ENCODE measurements at places on chromosomes 1 and 21. TPM values are rescaled to one million over a fixed set of nuclear protein-coding genes. Genes with fewer than 3 reads are reported as not detected.
A peak's percentile ranks its signal among the peaks of the same experiment; 100 is the strongest.

Gene TBX15
- not detected for total RNA-seq

Gene POU2F1
- 3.4 TPM for total RNA-seq

Gene FNDC10
- total RNA-seq: 0.28 TPM

Gene ETV3L
- not detected for total RNA-seq

Gene AMY1A
- not detected for total RNA-seq

Gene CCDC185
- not detected for total RNA-seq

GRCh38 chr1:45473302-45473701 is 17.7 kb downstream of the TESK2 start:
- no peaks in the 10 kb centered on the region for H3K27me3 ChIP-seq
- no peak for DNase-seq
- H3K27ac ChIP-seq: no peak overlapping the region
- no peaks in the 10 kb centered on the region for H3K36me3 ChIP-seq
- H3K4me1 ChIP-seq: no peaks in the 10 kb centered on the region
- H3K4me3 ChIP-seq: no peak overlapping the region

DNA sequence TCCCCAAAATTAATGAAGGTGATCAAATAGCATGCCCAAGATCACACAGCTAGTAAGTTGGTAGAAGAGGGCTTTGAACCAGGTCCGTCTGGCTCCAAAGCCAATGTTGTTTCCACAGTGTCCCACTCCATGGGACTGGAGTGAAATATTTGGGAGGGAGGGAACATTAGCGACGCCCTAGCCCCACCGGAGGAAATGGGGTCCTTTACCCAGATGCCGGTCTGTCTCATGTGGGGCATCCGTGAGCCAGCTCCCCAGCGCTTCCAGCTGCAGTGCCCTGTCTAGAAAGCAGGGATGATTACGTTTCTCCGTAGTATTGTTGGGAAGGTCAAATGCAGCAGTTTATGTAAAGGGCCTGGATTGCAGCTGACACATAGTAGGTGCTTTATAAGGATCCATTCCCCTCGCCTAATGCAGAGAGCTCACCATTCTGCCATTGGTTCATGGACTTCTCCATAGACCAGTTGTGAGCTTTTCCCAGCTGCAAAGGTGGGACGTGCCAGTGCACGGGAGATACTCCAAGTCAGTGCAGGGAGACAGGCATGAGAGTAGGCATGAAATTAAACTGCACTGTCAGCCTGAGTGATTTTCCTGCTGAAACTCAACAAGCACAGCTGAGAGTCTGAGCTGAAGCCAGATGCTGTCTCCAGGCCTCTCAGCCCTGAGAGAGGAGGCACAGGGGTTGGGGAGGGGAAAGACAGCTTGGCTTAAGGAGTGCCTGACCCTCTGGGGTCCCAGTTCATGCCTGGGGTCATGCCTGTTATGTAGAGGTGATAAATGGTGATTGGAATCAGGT is 24.7 kb downstream of the QSOX1 start:
- peaks cover 89% of the 10 kb centered on the region for H3K36me3 ChIP-seq
- DNase-seq: no peak
- no peaks in the 10 kb centered on the region for H3K27me3 ChIP-seq
- no peak overlapping the region for H3K27ac ChIP-seq

DNA sequence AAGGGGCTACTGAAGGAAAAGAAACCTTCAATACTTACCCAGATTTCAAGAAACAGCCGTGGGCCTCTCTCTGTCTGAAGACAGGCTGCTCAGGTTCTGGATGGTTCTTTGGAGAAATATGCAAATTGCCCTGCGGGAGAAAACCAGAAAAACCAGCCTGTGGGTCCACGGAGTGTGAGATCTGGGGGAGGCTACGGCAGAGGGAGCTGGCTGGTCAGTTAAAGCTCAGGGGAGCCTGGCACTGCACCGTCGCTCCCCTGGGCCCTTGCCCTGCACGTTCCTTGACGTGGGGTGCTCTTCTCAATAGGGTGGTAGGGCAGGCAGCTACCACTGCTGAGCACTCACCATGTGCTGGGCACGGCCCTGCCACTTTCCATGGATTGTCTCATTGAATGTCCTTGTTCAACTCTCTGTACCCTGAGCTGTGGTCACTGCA is 12.7 kb downstream of the TMCO4 start:
- peaks cover 22% of the 10 kb centered on the region for H3K36me3 ChIP-seq
- no peak overlapping the region for H3K27ac ChIP-seq
- H3K27me3 ChIP-seq: no peaks in the 10 kb centered on the region
- no peak for DNase-seq

DNA sequence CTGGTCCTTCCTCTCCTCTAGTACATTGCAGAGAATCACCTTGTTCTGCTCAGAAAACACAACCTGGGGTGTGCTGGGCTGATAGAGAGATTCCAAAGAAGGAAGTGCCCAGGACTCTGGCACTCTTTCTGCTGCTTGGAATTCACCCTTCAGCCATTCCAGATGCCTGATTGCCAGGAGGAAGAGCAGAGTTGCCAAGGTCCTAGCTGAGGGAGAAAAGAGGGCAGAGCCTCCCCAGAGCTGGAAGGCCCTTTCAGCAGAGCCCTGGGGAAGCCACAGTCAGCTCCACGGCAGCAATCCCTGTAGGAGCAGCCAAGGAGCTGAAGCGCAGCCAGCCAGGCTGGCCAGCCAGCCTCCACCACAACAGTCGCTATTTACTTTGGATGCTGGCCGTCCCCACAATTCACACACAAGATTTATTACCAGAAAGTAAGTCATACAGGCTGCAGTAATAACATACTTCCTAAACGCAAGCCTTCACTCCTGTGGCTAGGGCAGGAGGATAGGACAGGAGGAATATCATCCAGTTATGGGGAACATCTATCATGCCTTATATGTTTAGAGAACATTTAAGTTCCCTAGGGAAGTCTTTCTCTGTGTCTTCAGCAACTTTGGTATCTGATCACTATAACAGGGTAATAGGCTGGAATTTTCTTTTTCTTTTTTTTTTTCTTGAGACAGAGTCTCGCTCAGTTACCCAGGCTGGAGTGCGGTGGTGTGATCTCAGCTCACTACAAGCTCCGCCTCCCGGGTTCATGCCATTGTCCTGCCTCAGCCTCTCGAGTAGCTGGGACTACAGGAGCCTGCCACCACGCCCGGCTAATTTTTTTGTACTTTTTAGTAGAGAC is 36.6 kb upstream of the SLC44A3 start:
- H3K27me3 ChIP-seq: peaks cover 11% of the 10 kb centered on the region
- peaks cover 10% of the 10 kb centered on the region for H3K4me1 ChIP-seq
- H3K36me3 ChIP-seq: no peaks in the 10 kb centered on the region
- peak overlapping the region; percentile 73 for H3K27ac ChIP-seq

DNA sequence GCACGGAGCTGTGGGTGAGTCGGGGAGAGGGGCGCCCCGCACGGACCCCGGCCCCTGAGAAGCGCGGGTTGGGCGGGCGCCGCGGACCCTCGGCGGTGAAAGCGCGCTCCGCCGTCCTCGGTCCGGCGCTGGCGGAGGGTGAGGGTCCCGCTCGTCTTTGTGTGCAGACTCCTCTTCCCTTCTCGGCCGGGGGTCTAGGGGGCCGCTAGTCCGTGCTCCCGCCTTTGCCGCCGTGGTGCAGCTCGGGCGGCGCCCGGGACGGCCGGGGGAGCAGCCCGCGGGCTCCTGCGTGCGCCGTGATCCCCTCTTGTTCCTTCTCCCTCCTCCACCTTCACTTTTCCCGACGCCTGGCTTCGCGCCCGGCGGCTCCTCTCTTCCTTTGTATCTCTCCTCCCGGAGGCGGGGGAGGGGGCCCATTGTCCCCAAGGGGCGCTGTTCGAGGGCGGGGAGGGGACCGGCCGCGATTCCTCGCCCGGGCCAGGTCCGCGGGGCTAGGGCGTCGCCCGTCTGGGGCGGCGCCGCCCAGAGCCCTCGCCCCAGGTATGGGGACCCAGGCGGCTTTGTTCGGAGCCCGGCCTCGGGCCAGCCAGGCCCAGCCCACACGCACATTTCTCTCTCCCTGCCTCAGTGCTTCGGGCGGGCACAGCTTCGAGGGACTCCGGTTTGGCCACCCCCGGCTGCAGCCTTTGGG is 519 bp downstream of the FNBP1L start:
- peak overlapping the region; percentile 64 for H3K27ac ChIP-seq
- no peaks in the 10 kb centered on the region for H3K4me1 ChIP-seq
- peak overlapping the region; percentile 99 for H3K4me3 ChIP-seq
- no peak for DNase-seq
- H3K27me3 ChIP-seq: no peaks in the 10 kb centered on the region

- no peaks in the 10 kb centered on the region for H3K4me1 ChIP-seq
- H3K36me3 ChIP-seq: no peaks in the 10 kb centered on the region
- no peak for DNase-seq
- no peak overlapping the region for H3K4me3 ChIP-seq
These were observed 1.9 kb downstream of the GPSM2 start for GRCh38 chr1:108878678-108879077.

GRCh38 chr21:14864211-14865021 is 200.4 kb downstream of the NRIP1 start:
- DNase-seq: peak; percentile 86
- H3K4me1 ChIP-seq: peaks cover 17% of the 10 kb centered on the region
- no peaks in the 10 kb centered on the region for H3K27me3 ChIP-seq
- no peaks in the 10 kb centered on the region for H3K36me3 ChIP-seq
- no peak overlapping the region for H3K4me3 ChIP-seq

DNA sequence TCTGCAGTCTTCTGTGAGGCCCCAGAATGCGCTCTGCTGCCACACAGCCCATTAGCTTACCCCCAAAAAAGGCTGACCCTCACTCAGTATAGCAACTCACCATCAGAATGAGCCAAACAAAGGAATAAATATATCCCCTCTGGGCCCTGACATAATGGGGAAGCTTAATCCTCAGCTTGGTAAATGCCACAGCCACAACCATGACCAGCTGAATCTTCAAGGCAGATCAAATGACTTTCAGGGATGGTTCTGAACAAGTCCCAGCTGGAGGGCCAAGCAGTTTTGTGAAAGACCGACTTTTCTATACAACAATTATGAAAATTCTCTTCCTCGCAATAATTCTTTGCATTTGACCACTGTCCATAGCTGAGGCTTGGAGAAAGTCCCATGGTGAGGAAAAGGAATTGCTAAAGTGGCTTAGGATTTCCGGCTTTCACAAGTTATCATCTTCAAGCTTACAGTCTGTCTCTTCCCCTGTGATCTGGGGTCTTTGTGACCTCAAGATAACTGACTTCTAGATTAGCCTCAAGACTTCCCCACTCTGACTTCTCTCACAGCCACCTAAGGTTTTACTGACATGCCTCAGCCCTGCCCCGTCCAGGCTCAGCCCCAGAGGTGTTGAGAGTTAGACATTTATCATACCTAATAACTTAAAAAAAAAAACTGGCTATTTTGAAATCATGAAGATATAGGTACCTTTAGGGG is 47.8 kb upstream of the PBX1 start:
- H3K27ac ChIP-seq: no peak overlapping the region
- no peak for DNase-seq
- no peak overlapping the region for H3K4me3 ChIP-seq
- no peaks in the 10 kb centered on the region for H3K4me1 ChIP-seq
- H3K36me3 ChIP-seq: no peaks in the 10 kb centered on the region

DNA sequence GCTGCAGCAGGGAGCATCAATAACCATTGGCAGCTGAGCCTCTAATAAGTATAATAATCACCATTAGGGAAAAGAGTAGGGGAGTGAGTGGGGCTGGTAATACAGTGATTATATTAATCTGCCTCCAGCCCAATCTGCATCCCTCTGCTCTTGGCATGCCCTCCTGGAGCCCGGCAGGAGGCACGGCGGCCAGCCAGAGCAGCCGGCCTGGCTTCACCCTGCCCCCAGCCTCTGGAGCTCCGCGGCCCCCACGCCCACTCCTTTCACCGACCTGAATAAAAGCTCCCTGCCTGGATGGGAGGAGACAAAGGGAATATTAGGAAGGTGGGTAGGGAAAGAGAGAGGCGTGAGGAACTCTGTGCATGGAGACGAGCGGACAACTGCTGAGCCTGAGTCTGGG is 28.3 kb downstream of the OPTC start:
- no peaks in the 10 kb centered on the region for H3K27me3 ChIP-seq
- H3K27ac ChIP-seq: no peak overlapping the region
- H3K4me1 ChIP-seq: peaks cover 11% of the 10 kb centered on the region
- H3K36me3 ChIP-seq: no peaks in the 10 kb centered on the region
- DNase-seq: no peak
- H3K4me3 ChIP-seq: no peak overlapping the region

DNA sequence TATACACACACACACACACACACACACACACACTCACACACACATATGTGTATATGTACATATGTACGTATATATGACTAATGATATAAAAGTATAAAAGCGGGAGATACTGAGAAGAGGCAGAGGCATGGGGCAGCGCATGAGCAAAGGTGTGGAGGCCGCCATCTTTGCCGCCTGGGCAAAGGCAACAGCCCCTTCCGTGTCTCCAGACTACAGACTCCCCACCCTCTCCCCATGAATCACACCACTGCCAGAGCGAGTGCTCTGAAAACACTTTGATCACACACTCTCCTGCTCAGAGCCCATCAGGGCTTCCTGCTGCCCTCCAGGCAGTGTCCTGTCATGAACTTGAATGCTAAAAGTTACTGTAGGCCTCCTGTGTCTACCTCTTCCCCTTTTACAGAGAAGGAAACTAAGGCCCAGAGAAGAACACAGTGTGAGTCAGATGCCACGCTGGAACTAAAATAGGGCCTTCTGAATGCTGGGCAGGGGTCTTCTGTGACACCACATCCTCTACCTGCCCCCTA is 54.7 kb upstream of the SSBP3 start:
- peaks cover 15% of the 10 kb centered on the region for H3K27me3 ChIP-seq
- H3K4me3 ChIP-seq: no peak overlapping the region
- H3K36me3 ChIP-seq: no peaks in the 10 kb centered on the region

DNA sequence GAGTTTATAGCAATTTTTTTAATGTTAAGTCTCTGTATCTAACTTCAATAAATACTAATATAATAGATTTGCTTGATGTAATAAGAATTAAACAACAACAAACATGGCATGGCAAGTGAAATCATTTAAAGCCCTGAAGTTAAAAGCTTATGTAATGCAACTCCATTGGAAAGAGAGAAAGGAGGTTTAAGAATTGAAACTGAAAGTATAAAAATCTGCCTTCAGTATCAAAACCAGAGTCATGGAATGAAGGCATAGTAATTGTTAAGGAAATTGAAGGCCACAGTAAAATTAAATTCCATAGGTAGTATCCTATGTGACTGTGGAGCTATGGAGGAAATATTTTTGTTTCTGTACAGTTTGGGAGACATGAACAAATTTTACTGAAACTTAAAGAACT is 55.1 kb downstream of the PRDX6 start:
- no peak overlapping the region for H3K27ac ChIP-seq
- no peak overlapping the region for H3K4me3 ChIP-seq
- no peak for DNase-seq
- H3K36me3 ChIP-seq: no peaks in the 10 kb centered on the region

- no peak overlapping the region for H3K4me3 ChIP-seq
- H3K27ac ChIP-seq: no peak overlapping the region
- DNase-seq: no peak
- peaks cover 2% of the 10 kb centered on the region for H3K4me1 ChIP-seq
- no peaks in the 10 kb centered on the region for H3K36me3 ChIP-seq
These were observed 17.8 kb upstream of the PPP2R5A start for GRCh38 chr1:212267460-212267859.

- H3K27ac ChIP-seq: no peak overlapping the region
- peaks cover 7% of the 10 kb centered on the region for H3K36me3 ChIP-seq
- H3K4me1 ChIP-seq: no peaks in the 10 kb centered on the region
- no peak for DNase-seq
- H3K27me3 ChIP-seq: no peaks in the 10 kb centered on the region
These were observed 28.8 kb downstream of the AKT3 start for GRCh38 chr1:243821177-243821680.

Data from IMR-90 (cell line).